Endothelial cell (in vitro differentiated cells): ENCODE measurements at places on chromosomes 1 and 21.

DNA sequence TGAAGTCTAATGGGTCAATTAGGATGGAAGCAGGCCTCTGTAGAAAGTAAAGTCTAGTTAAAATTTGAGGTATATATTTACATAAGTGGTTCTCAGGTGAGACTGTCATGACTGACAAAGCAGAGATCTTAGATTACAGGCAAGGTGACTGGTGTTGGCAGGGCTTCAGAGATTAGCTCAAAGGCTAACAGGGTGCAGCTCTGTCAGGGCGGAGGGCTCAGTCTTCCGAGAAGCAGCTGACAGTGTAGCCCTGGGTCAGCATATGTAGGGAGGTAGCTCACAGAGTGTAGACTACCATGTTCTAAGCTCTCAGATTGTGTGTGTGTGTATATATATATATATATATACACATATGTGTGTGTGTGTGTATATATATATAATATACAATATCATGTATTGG lies 54.7 kb downstream of the RBM11 start:
- DNase-seq = no peak

DNA sequence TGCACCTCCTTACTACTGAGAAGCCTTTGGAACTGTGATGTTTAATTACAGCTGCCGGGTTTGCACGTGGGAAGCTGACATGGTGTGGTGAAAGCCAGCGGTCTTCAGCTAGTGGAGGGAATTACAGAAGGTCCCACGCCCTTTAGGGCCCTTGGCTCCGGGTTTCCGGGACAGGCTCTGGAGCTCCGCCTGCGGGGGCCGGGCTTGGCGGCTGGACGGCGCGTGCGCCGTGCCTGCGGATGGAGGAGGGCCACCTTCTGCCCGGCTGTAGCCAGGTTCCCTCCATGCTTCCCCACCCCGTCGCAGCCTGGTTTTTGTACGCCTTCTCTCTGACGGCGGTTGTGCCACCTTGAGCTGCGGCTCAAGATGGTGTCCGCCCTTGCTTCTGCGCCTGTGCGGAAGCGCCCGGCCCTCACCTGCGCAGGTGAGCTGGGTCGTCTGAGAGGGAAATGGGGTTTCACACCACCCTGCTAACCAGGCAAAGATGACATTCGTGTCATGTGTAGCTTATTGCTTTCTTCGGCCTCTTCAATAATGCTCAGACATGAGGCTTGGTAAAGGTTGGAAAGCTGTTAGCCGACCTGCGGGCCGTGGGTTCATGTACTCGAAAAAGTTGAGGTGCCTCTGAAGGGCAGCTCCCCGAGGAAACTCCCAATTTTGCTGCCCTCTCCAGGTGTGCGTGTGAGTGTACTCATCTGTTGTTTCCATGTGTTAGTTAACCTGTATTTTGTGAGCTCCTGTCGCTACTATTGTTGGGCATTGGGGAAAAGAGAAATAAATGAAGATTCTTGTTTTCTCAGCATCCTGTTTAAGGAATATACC lies 36.6 kb upstream of the OPRD1 start:
- DNase-seq = peak; percentile 66

GRCh38 chr1:196382383-196382782 lies 225.9 kb downstream of the KCNT2 start:
- DNase-seq = no peak

DNA sequence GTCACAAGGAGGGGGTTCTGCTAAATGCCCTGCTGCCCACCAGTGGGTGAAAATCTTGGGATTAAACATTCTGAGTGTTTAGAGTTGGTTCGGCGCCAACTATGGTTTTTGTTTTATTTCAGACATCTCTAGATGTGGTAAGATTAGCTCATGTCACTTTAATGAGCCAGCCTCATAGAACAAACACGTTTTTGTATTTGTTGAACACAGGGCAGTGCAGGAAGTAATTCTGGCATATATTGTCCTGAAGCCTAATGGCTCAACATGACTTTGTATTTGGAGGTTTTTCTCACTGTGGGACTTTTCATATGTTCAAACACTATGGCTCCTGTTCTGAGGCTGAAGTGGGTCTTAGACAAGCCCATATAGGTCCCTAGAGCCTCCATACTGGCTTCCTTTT lies 107.8 kb downstream of the NGF start:
- no peak for DNase-seq

- DNase-seq = no peak
Observed at GRCh38 chr1:162035241-162035640, 11.6 kb upstream of the OLFML2B start.

- no peak for DNase-seq
Observed at GRCh38 chr1:8201331-8201861, 116.5 kb upstream of the SLC45A1 start.

DNA sequence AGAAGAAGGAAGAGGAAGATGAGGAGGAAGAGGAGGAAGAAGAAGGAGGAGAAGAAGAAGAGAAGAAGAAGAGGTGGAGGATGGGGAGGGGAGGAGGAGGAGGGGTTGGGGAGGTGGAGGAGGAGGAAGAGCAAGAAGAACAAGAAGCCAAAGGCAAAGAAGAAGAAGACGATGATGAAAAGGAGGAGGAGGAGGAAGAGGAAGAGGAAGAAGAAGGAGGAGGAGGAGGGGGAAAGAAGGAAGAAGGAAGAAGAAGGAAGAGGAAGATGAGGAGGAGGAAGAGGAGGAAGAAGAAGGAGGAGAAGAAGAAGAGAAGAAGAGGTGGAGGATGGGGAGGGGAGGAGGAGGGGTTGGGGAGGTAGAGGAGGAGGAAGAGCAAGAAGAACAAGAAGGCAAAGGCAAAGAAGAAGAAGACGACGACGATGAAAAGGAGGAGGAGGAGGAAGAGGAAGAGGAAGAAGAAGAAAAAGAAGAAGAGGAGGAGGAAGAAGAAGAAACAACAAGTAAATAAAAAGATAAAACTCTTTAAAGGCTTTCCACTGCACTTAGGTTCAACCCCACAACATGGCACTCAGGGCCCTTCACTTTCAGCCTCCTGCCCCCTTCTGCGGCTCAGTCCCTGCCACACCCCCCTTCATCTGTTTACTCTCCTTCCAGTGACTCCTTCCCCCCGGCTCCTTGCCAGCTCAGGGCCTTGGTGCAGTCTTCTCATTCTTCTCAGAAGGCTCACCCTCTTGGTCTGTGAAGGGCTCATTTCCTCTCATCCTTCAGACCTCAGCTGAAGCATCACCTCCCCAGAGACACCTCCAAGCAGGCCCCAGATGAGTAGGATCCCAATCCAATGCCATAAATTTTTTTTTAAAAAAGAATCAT lies 114.0 kb downstream of the KCNN3 start:
- no peak for DNase-seq

DNA sequence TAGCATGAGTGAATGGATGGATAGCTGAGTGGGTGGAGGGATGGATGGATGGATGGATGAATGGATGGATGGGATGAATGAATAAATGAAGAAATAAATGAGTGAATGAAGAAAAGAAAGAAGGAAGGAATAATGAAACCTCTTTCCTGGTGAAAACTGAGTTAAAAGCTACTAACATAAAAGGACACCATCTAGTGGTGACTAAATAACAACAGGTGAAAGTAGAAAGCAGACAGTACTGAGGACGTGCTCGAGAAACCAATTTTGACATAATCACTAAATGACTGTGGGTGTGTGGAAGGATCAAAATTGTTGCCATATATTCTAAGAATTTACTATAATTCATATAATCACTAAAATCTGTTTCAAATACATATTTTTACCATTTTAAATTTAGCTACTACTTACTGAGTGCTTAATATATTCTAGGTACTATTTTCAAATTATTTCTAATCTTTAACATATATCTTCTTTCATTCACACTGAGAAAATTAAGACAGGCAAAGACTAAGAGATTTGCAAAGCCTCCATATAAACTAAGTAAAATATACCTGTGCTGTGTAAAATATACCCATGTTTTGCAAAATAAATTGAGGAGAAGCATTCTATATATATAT lies 522.9 kb downstream of the LRRIQ3 start:
- no peak for DNase-seq

GRCh38 chr1:63828322-63829044 lies 54.7 kb downstream of the ROR1 start:
- DNase-seq = no peak

- no peak for DNase-seq
Observed at GRCh38 chr1:214429951-214430770, 121.2 kb downstream of the PTPN14 start.

- no peak for DNase-seq
Observed at GRCh38 chr1:36843906-36844610, 190.3 kb downstream of the GRIK3 start.

- no peak for DNase-seq
Observed at GRCh38 chr1:1426496-1427105, 5.5 kb upstream of the ANKRD65 start.

DNA sequence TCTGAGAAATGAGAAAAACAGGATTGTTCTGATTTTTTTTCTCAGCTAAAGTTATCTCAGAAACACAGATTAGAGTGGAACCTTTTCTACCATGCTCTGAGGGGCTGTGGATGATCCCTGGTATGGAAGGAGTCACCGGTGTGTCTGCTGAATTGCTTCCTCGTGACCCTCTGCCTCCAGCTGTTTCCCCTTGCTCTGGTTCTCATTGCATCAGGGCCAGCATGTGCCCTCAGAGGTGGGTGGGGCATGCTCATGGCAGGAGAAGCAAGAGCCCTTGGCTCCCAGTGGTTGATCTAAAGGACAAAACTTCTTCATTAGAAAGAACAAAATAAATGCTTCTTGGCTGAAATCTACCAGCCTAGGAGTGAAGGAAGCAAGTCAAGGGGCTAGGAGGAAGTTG lies 183.2 kb upstream of the HMCN1 start:
- no peak for DNase-seq

- DNase-seq = no peak
Observed at GRCh38 chr21:44482581-44483287, 27.4 kb downstream of the LRRC3 start.
